ENCODE measurements at places on chromosomes 11 and 22.

DNA sequence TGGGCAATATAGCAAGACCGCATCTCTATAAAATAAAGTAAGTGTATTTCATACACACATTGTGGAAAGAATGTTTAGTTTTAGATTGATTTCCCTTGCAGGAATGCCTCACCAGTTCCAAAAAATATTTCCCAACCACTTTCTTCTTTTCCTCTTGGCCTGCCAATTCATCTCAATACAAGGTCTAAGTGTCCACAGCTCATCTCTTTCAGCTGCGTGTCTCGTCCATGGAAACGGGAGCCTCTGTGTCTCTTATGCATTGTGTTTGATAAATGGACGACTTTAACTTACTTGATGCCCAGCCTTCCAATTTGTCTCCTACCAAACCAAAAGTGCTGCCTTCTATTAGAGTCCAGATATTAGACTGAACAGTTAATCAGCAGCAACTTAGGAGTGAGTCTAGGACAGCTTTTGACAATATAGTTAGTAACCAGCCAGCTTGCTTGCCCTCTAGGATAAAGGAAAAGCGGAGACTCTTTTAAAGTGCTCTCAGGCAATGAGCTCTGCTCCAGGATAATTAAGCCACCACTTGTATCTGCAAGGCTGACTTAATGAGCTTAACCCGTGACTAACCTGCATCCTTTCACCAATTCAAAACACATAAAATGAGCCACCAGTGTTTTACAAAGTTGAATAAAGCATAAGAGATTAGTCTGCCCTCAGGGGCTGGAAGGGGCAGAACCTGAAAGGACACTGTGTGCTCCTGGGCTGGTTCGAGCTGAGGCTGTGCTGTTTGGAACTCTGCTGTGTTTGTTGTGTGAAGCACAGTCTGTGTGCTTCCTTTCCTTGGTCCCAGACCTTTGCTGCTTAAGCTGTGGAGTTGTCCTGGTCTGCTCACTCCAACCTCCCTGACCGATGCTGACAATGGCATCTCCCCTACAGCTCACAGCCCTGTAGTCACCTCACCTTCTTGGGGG lies 27.5 kb downstream of the FBXO7 start:
- no peak for DNase-seq

DNA sequence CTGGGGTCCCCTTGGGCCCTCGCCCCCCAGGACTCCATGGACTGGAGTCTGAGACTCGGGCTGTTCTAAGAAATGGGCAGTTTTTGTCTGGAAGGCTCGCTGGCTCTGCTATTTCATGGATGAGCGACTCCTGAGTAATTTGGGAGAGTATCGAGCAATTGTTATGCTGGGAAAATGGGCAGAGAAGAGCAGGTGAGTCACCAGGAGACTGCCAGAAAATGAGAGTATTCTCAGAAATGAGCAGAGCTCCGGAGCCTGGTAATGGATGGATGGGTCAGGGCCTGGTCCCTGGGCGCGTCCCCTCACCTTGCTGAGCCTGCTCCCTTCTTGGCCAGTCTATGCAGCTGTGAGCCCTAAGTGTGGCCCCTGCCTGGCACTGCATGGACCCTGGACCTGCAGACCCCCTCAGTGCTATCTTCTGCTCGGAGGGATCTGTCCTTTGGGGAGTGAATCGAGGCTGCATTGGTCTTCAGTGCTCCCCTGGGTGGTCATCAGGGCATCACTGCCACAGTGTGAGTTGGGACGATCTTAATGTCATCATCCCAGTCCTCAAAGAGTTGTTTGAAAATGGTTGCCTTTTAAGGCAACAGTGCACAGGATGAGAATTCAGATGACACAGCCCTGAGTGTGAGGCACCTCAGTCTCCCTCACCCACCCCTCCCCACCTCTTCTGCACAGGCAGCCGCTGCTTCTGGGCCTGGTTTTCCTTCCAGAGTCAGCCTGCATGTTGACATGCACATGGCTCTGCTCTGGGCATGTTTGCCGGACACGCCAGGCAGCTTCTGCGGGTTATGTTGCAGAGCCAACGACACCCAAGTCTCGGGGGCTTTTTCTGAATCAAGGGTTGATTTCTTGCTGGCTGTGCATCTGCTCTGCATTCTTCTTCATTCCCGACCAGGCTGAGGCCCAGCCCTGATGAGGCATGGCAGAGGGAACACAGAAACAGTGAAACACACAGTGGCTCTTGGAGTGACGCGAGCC lies 519.0 kb downstream of the TBC1D22A start:
- DNase-seq: no peak

GRCh38 chr11:88297421-88297820 lies 40.1 kb downstream of the CTSC start:
- no peak for DNase-seq

DNA sequence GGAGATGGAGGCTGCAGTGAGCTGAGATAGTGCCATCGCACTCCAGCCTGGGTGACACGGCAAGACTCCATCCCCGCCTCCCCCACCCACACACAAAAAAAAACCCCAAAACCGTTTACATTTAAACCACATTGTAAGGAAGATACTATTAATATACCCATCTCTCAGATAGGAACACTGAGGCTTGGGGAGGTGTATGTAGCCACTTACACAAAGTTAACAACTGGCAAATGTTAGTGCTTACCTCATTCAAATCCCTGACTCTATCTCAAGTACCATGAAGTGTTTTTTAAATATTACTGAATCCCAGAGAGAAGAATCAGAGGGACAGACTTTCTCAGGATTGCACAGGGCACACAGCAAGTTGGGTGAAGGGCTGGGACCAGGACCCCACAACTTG lies 164.5 kb downstream of the MIAT start:
- no peak for DNase-seq

DNA sequence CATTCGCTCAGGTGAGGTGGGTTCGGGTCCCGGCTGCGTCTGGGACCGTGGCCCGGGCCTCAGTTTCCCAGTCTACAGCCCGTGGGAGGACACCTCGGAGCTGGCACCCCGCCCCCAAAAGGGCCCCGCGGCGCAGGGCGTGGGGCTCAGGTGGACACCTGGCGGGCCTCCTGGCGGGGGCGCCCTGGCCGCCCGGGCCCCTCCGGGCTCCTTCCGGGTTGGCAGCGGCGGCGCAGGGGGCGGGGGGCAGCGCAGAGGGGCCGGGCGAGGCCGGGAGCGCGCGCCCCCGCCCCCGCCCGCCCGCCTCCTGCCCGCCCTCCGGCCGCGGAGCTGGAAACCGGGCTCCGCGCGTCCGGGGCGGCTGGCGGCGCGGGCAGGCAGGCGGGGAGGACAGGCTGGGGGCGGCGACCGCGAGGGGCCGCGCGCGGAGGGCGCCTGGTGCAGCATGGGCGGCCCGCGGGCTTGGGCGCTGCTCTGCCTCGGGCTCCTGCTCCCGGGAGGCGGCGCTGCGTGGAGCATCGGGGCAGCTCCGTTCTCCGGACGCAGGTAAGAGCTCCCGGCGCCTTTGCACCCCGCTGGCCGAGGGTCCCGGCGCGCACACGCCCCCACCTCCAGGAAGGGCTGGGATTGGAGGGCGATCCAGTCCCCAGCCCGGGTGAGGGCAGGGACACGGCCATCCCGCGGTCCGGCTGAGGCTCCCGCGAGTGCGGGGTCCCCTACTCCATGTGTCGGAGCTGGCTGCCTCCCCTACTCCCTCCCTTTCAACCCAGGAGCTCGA lies at the start of gene EMID1:
Gene EMID1 (plus strand): TSS at position 303 of the 778 bp plus-strand sequence. CDS start 143 bp downstream, at position 446.
- DNase-seq: no peak

DNA sequence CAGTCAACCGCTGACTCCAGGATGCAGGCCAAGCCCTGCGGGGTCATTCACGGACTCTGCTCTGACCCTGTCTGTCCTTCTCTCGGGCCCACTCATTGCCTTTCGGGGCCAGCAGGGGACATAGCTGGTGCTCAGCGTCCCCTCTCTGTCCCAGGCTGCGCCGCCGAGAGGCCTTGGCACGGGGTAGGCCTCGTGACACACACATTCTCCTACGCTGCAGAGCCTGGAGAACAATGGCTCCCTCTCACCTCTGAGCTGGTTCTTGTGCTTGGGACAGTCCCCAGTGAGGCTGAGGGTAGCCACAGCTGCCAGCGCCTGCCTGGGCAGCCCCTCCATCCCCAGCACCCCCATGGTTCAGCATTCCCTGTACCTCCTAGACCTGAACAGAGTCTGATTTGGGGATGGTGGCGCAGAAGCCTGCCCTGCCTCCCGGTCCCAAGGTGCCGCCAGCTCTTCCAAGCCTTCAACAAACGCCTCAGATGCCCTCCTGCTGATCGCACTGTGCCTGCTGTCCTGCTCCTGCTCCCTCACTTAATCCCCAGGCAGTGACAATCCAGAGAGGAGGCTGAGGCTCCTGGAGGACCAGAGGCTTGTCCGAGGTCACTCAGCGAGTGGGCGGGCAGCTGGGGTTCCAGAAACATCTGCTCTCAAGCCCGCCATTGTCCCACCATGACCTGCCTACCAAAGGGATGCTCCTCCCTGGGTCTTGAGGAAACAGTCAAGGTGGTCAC lies 30.4 kb downstream of the DUSP8 start:
- no peak for DNase-seq

- DNase-seq: no peak
Observed at GRCh38 chr11:9574622-9575259, 1.3 kb downstream of the WEE1 start.

GRCh38 chr11:9775398-9775779 lies 111.5 kb downstream of the SWAP70 start:
- DNase-seq: no peak

DNA sequence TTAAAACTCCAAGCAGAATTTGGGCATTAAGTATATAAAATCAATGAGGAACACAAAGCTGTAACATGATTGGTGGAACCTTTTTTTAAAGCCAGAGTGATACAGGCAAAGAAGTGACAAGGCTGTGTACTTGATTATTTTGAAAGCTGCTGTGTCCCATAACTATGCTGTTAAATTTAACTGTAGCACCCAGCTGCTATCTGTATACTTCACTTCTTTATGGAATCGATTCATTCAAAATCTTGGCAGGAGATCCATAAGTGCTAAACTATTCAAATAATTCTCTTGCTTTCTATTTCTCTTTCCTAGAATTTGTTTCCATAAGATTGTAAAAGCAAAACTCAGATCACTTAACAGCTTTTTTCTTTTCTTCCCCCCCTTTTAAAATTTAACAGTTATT lies 231.7 kb downstream of the DYNC2H1 start:
- DNase-seq: no peak

GRCh38 chr11:8779107-8779506 lies 96.5 kb downstream of the RPL27A start:
- DNase-seq: no peak

- DNase-seq: no peak
Observed at GRCh38 chr22:35337932-35338331, 38.2 kb downstream of the TOM1 start.

GRCh38 chr11:120784566-120785251 lies 239.2 kb upstream of the TBCEL start:
- no peak for DNase-seq

DNA sequence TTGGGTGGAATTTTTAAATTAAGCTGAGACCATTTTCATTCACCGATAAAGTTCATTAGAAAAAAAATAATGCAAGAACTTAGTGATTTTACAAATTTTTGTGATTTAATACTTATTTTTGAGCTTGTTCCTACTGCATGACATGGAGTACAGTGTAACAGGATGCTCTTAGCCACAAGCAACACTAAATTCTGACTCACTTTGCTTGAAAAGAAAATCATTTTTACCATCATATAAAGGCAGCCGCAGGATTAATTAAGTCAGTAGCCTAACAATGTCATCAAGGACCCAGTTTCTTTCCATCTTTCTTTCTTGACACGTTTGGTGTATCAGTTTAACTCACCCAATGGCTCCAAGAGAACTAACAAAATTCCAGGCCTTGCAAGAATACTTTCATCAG lies 540.3 kb upstream of the LUZP2 start:
- DNase-seq: no peak

DNA sequence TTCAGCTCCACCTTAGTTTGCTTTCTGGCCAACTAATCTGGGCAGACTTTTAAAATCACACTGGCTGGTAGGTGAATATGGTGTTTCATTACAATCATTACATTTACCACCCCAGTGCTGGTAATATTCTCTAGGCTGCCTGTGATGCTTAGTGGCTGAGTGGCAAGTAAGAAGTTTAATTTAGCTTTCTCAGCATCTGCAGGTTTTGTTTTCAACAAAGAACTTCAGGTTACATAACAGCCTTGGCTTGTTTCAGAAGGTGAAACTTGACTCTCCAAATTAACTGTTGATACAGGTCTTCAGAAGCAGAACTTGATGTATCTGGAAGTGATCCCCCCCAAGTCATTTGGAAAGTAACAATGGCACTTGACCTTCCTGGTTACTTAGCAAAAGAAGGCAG lies 423.3 kb upstream of the CCDC90B start:
- no peak for DNase-seq

DNA sequence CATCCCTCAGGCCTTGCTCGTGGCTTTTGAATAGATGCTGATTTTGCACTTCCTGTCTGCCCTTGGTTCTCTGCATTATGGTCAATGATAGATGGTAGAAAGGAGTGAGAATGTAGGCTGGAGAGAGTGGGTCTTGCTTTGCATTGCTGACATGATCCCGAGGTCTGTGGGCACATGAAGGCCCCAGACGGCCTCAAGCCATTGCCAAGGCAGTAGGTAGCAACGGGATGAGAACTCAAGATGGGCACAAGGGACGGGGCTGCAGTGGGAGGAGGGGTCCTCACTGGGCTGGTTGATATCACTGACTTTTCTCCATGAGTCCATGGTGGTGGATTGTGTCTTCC lies 54.0 kb downstream of the GAB4 start:
- no peak for DNase-seq

DNA sequence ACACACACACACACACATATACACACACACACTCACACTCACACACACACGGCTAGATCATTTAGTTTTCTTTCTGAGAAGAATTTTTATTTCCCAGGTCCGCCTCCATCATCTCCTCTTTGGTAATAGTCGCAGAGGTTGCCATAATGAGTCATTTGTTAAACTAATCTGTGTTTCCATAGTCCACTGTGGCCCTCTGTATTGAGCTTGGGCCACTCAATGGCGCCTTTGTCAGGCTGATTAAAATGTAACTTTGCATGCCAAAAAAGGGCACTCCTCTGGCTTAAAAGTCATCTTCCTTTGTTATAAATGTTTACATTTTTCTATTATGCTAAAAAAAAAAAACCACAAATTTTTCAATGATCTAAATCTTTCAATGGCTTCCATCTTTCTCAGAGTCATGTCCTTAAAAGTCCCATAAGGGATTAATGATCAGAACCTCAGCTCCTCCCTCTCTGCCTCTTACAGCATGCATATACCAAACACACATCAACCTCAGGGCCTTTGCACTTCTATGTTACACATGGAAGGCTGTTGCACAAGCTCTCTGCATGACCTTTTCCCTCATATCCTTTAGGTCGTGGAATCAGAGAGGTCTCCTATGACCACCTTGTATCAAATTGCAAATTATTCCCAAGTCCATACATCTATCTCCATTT lies 35.3 kb downstream of the EHF start:
- no peak for DNase-seq

DNA sequence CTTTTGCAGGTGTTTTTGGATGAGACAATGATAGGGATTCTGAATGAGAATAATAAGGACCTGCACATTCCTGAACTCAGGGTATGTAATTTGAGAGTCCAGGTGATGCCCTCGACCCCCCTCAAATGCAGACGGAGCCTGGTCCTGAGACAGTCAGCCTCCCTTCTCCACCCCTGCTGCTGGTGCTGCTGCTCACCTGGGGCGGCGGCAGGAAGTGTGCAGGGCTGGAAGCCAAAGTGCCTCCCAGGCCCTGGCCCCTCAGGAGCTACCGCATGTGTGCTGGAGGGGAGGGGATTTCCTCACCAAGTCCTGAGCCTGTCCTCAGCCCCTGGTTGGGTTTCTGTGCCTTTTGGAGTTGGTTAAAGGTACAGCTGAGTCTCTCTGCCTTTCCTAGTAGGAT lies 19.0 kb upstream of the GLB1L2 start:
- DNase-seq: no peak

Data from NCI-H2029 treated with DMSO at 0.1 percent for 48 hours (cell line).